ENCODE measurements at places on chromosomes 6 and 20.

- DNase-seq = no peak
These were observed 192.3 kb downstream of the C6orf118 start for GRCh38 chr6:165117121-165117520.

DNA sequence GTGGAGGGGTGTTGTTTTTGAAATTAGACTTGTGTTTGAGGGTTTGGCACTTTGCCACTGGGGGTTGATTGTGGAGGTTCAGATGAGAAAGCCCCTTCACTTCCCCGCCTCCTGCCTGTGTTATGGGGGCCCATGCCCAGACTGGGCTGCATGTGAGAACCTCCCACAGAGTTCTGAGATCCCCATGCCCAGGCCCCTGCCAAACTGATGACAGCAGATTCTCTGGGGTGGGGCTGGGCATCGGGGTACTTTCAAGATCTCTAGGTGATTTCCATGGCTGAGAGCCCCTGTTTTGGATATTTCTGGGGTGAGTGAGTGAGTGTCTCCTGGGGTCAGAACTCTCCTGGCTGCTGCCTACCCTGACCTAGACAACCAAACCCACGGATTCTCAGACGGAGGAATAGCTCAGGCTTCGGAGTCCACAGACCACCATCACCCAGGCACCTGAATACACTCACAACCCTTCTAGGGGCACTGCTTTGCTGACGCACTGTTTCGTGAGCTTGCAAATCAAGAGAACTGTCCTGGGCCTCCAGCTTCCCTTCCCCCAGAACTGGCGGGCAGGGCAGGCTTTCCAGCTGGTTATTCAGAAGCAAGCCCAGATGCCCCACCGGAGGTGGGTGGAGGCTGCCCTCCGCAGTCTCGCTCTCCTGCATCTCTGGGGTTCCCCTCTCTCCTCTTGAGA, 6.3 kb downstream of the BCAS1 start:
- DNase-seq = no peak

DNA sequence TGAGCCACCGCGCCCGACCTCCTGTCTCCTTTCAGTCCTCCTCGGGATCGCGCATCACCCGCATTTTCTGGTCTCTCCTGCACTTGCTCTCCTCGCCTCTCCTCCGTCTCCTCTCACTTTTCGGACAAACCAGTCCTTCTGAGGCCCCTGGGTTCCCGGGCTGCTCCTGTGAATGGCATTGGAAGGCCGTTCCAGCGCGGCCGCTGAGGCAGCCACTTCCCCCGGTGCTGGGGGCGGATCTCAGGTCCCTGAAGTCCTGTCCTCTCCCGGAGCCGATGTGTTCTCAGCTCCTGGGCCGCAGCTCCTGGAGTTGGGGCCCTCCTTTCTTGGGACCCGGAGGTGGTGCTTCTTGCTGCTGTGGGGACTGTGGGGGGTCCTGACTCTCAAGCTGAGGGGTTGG, 803 bp downstream of the MICB start:
- no peak for DNase-seq

DNA sequence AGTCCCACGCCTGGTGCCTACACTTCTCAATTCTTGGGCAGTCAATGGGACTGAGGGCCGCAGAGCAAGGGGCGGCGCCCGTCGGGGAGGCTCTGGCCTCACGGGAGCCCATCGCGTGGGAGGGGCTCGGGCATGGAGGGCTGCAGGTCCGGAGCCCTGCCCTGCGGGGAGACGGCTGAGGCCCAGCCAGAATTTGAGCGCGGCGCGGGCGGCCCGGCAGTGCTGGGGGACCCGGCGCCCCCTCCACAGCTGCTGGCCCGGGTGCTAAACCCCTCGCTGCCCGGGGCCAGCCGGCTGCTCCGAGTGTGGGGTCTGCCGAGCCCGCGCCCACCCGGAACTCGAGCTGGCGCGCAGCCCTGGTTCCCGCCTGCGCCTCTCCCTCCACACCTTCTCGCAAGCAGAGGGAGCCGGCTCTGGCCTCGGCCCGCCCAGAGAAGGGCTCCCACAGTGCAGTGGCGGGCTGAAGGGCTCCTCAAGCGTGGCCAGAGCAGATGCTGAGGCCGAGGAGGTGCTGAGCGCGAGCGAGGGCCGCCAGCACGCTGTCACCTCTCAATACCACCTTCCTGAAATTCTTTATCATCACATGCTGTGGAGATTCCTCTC, 58.5 kb downstream of the BAK1 start:
- DNase-seq = no peak

GRCh38 chr6:98832284-98833056, 1.9 kb upstream of the POU3F2 start:
- peak; percentile 24 for DNase-seq

Data from AG04450 (cell line).